Stimulated activated CD8-positive, alpha-beta memory T cell treated with anti-CD3 and anti-CD28 coated beads, Interleukin-7, amount 100 ng/mL, for 48 hours (primary cell): ENCODE measurements at places on chromosomes 16 and 17.

- no peak for DNase-seq
Observed at GRCh38 chr17:57121308-57122042, 36.4 kb downstream of the AKAP1 start.

DNA sequence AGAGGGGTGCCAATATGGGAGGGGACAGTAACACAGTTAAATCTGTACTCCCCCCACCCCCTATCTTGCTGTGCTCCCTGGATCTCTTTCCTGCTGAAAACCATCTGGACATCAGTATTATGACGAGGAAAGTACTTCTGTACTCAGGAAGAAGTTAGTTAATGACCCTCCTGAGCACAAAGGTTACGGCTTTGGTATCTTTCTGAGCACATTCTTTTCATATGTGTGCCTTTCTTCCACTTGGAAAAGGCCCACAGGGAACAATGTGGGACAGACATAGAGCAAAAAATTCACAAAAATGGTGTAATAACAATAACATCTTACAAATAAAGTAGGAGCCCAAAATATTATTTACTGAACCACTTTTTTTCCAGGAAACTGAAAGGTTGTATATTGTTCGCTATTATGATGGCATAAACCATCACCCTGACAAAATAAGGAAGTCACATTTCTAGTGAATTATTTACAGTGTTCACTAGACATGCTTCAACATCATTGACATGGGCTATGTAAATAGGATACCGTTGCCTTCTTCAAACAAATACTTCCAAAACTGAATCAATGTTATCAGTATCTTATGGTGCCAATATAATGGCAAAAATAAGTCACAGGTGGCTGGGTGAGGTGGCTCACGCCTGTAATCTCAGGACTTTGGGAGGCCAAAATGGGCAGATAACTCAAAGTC is 5.5 kb downstream of the WIPI1 start:
- DNase-seq, result no peak

GRCh38 chr16:79600638-79601091 is at the start of gene MAF:
Gene MAF (minus strand): TSS chr16:79600737. CDS start chr16:79599902, 835 bp downstream.
- DNase-seq, result peak; percentile 66

DNA sequence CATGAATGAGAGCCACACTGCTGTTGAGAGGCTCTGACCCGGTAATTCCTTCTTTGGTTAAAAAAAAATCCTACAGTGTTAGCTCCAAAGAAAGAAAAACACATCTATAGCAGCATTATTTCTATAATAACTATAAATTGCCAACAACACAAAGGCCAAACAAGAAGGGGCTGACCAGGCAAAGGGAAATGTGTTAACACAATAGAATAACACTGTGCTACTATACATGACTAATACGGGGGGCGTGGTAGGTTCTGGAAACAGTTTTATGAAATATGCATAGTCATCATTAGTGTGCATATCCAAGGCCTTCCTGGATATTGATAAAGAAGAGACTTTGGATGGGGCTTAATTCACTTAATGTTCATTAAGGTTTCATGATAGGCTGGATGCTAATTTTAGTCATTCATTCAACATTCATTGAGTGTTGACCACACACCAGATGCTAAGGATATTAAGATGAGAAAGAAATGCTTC is 50.0 kb upstream of the CCL1 start:
- DNase-seq, result no peak

- no peak for DNase-seq
Observed at GRCh38 chr16:49900875-49901274, 45.0 kb upstream of the ZNF423 start.

- DNase-seq, result no peak
Observed at GRCh38 chr17:81666092-81666341, 388 bp downstream of the OXLD1 start.

DNA sequence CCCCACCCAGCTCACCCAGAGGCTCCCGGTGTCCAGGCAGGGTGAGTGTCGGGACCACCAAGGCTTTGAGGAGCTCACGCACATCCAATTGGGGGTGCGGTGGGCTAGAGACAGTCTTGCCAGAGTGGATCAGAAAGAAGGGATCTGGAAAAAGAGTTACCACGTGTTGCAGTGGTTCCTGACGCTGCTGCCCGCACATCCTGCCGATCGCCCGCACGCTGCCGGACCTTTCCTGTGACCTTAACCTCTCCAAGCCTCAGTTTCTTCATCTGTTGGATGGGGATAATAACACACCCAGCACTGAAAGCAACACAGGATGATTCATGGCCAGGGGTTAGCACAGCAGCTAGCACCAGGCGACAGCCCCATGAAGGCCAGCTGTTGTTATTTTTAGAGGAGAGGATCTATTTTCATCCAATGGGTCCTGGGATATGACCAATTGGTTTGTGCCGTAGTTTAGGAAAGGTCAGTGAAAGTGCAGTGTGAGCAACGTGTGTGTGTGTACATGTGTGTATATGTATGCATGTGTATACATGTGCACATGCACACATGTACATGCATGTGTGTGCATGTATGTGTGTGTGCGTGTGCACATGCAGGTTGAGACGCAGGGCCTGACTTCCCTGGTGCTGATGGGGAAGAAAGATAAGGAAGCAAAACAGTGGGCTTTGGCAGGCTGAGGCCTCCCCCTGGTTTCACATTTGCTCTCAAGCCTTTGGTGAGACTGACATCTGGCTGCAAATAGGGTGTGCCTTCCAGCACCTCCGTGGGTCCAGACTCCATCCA is 2.5 kb downstream of the ITGAX start:
- DNase-seq, result no peak

DNA sequence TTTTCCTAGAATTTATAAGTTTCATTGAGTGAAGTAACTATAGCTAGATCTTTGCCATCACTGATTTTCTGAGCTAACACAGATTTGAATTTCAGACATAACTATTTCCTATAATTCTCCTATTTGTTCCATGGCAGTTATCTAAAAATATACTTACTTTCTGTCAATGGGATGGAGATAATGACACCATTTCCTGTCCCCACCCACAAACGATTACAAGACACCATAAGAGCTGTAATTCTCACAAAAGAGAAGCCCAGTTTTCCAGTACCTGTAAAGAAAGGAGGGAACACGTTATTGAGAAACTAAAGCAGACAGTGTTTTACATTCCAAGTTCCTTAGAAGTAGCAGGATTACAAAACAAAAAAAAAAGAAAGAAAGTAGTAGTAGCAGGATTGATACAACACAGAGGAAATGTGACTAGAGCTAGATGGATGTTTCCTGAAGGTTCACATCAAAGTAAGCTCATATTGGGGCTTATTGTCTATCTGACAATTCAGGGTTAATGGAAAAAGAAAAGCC is 110.9 kb upstream of the TOB1 start:
- DNase-seq, result no peak

DNA sequence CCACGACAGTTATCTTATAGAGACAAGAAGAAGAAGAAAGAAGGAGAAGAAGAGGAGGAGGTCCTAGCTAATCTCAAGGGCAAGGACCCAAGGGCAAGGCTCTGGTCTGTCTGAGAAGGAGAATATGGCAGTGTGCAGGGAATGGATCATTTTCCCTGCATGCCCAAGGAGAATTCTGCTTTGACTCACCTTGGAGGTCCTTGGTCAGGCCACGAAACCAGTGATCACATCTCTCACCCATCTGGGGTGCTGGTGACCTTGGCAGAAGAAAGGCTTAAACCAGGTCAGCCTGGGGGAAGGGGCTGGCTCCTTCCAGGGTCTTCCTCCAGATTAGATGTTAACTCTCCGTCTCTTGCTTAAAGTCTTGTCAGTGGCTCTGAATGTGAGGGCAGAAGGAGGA is 1.6 kb upstream of the FMNL1 start:
- DNase-seq, result no peak

- no peak for DNase-seq
Observed at GRCh38 chr16:55052741-55053415, 122.2 kb downstream of the IRX5 start.
